Hematopoietic multipotent progenitor cell treated with erythropoietin and hydrocortisone succinate and interleukin-3 and kit ligand, for 6 days (in vitro differentiated cells): ENCODE measurements at places on chromosomes 4 and X.
A peak's percentile ranks its signal among the peaks of the same experiment; 100 is the strongest.

DNA sequence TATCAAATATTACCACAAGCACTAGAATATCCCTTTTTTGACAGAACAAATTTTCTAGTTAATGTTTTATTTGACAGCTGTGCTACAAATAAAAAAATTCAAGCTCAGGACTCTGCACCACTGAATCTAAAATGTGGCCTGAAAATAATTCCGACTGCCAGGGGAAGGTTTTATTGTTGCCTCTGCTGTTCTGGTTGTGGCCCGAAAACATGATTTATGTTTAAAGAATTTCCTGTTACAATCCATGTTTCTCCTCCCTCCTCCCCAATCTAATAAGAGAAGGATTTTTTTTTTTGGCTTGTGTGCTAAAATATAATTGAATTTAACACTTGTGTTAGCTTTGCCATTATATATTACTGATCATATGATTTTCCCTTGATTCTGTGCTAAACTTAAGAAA, 227.8 kb downstream of the DCLK2 start:
- no peak for DNase-seq

GRCh38 chr4:71343670-71344466, 5.0 kb downstream of the SLC4A4 start:
- no peak for DNase-seq

DNA sequence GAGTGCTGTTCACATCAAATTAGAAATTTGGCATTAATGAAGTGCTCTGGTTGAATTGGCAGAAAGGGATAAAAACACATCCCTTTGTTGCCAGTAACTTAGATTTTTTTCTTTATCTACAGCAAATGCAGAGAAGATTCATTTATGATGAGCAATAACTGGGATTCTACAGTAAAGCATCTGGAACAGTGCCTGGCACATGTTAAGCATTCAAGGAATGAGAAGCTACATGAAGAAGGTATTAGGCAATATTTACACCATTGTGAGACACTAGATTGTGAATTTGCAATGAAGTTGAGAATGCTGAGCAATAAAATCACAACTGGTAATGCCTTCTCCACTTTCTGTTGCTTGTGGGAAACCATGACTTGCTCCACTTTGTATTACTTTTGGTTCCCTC, 33.5 kb downstream of the PCDH19 start:
- DNase-seq = no peak

GRCh38 chr4:6032249-6033244, 14.3 kb upstream of the C4orf50 start:
- DNase-seq = peak; percentile 31

- peak; percentile 48 for DNase-seq
Measured at GRCh38 chr4:96473246-96473645, 633.4 kb downstream of the PDHA2 start.

DNA sequence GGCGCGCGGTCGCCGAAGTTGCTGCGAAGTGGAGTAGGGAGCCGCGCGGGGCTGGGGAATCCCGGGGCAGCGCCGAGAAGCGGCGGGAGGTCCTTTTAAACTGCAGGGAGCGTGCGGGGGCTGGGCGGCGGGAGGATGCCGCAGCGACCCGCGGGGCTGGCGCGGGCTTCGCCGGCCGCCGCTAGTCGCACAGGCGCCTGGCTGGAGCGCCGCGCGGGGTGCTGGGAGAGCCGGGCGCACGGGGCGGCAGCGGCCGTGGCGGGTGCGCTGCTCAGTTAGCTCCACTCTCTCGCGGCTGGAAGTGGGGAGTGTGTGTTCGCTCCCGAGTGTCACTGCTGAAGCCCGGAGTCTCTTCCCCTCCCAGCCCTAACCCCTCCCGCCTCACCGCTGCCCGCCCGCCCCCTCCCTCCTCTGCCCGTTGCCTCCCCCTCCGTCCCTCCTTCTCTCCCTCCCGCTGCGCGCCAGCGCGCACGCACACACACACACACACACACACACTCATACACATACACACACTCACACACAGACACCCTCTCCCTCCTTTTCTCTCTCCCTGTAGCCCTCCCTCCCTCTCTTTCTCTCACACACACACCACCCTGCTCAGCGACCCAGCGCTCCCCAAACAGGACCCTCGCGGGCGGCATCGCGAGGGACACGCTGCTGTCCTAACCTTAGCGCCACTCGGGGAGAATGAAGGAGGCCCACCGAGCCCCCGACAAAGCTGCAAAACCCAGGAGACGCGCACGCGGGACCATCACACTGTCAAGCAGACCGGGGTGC, at the start of gene NDNF:
TSS of gene NDNF (minus strand) at position 312 of the 780 bp plus-strand sequence. CDS start 26,698 bp downstream, outside the sequence.
- peak; percentile 20 for DNase-seq

GRCh38 chr4:73740353-73740778, at the start of gene CXCL8:
Gene CXCL8, plus strand, starts transcription at chr4:73740569. Its CDS starts 90 bp downstream, at chr4:73740659.
- DNase-seq = peak; percentile 65

DNA sequence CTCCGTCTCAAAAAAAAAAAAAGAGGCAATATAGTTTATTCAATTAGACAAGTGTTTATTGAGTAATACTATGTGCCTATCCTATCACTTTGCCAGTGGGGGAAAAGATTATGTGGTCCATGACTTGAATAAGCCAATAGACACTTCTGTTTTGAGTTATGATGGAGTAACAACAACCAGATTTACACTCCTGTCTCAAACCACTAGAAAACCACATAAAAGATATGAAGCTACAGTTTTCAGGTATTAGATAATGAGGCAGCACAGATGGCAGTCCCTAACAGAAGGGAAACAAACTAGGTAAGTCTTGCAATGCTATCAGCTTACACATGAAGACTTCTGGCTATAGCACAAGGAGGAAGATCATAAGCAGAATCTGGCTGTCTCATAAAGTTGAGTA, 22.5 kb downstream of the NFXL1 start:
- DNase-seq = no peak

GRCh38 chr4:39529534-39529933, 2.3 kb upstream of the UGDH start:
- DNase-seq = no peak

- no peak for DNase-seq
Measured at GRCh38 chr4:100079264-100079663, 111.0 kb downstream of the DDIT4L start.

GRCh38 chr4:68277627-68278026, 32.1 kb upstream of the TMPRSS11B start:
- DNase-seq = no peak

GRCh38 chr4:54268151-54268550, 39.1 kb downstream of the PDGFRA start:
- no peak for DNase-seq

- no peak for DNase-seq
Measured at GRCh38 chr4:48687313-48688051, 92.6 kb downstream of the FRYL start.

DNA sequence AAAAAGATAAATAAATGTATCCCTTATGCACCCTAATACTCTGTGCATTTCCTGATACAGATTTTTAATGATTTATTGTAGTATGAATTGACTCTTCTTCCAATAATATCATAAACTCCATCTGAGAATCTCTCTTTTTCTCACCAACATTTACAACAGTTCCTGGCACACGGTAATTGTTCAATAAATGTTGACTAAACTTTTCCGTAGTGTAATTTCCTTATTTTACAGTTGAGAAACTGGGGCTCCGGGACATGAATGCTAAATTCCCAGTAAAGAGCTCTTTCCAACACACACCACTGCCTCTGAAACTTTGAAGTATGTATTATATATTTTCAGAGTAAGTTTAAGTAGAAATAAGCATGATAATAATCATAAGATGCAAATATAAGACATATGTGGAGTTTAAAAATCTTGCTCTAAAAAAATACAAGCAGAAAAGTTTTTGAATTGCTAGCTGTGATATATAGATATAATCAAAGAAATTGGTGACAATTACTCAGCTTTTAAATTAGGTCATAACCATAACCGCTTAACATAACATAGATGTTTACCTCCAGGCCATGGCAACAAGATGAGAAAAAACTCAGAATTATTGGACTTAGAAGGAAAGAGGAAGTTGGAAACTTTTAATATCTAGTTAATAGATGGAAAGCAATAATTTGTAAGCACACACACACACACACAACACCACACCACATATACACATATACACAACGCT, 28.2 kb upstream of the ANTXR2 start:
- no peak for DNase-seq

DNA sequence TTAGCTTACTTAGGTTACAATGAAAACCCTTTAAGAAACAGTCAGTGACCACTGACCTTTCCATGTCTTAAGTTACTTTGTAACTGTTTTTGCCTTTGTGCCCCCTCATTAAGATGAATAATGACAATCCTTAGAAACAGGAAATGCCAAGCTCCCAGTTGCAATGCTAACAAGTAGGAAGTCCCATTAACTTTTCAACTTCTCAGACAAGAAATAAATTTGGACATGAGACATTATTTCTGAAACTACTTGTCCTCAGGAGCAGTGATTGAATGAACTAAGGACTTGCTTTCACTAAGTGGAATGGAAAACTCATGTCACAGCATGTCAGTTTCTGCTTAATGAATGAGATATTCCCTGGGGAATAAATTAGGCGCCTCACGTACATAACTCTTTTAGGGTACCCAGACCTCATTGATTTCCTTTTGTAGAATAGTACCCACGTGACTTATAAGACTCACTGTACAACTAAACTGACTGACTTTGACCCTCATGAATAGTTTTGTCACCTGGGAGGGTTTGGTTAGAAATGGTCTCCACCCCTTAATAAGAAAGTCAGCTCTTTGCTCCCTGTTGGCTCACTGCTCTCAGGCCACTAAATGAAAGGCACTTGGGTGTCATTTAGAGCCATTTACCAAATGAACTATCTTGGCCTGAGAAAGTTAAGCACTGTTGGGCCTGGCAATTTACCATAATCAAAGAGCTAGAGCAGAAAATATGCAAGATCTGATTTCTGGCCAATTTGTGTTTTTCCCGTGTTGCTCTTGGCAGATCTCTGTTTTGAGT, 383.9 kb downstream of the RPA4 start:
- DNase-seq = no peak

DNA sequence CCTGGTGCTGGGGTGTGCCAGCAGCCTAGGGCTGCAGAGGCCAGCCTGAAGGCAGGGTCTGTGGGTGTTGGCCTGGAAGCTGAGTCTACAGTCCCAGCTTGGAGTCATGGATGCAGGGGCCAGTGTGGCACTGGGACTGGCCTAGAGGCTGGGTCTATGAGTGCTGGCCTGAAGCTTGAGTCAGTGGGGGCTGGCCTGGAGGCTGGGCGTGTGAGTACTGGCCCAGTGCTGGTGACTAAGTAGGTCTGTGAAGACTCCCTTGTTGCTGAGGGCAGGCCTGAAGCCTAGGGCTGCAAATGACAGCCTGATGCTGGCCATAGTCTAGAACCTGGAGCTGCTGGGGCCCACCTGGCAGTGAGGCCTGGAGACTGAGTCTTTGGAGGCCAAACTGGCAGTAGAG, 31.3 kb upstream of the ALG13 start:
- no peak for DNase-seq

GRCh38 chrX:110417128-110417527, 58.5 kb downstream of the RTL9 start:
- no peak for DNase-seq

DNA sequence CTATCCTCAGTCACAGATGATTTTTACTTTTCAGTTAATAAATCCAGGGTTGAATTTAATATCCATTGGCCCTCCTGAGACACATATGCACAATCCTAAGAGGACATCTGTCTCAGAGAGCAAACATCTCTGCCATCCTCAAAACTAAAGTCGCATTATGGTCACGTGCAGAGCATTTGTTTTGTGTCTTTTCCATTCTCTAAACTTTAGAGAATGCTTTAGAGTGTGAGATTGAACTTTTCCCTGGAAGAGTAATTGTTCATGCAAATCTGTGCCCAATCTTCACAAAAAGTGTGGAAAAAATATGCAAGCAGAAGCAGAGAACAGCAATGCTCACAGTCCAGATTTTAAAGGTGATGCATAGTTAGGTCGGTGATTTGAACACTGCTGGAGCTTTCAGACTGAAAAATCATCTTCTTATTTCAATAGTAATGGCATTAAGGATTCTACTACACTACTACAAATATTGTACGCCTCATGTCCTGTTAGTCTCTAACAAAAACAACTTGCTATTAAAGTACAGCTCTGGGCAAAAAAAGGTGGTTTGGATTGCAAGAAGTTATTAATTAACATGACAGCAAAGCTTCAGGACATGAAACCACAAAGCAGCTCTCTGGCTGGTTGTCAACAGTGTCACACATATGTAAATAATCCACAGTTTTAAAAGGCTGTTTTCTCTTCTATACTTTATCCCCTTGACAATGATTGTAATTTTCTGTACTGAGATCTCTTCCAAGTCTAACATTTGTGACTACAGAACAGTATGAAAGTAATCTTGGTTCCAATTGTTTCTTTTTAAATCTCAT, 19.9 kb downstream of the DCHS2 start:
- no peak for DNase-seq

DNA sequence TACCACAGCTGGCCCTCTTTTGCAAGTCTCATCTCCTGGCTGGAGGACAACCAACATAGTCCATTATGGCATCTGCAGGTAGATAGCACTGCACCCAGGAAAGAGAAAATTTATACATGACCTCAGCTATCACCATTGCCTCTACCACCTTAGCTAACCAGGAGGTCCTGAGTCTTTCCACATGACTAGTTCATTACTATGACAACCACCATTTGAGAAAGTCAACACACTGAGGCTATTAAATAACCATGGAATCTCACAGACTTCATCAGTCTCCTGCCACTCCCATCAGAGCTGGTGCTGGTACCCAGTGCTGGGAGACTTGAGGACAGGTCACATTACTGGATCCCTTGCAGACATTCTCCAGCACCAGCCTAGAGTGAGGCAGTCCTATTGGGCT, 285.9 kb downstream of the GBA3 start:
- no peak for DNase-seq

DNA sequence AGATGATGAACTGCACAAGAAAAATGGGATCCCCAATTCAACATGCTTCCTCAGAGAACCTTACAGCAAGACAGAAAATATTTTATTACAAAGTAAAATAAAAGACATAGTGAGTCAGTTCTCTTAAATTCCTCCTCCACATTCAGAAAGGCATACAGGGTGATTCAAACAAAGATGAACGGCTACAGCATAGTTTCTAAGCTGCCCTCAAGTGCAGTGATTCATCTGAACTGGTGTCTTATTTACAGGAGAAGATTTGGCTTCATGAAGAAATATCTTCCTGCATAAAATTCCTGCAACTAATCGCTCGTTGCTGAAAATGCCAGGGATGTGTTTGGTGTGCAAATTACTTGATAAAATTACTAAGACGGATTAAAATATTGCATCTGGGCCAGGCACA, 103.6 kb downstream of the PRKX start:
- DNase-seq = no peak

DNA sequence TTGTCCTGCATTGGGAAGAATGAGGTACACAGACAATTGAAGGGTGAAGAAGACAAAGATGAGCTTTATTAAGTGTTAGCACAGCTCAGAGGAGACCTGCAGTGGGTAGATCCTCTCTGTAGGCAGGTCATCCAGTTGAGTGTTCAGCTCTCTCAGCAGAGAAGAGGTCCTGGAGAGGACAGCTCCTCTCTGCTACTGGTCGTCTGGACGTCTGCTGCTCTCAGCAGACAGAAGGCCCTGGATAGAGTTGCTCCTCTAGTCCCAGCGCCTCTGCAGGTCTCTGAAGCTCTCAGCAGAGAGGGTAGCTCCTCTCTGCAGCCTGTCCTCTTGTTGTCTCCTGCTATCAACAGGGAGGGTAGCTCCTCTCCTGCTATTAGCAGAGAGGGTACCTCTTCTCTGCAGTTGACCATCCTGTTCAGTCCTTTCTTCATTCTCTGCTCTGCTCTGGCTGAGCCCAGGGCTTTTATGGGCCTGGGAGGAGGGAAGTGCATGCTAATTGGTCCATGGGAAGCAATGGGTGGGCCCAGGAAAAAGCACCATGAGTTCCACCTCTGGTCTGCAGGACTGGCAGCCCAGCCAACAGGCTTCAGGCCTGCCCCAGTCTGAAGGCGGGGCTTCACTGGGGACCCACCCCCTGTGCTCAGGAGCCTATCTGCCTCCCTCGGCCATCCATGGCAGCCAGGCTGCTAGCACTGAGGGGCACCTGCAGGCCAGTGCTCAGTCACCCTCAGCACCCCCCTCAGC, 54.1 kb upstream of the IBSP start:
- no peak for DNase-seq
